ENCODE measurements at places on chromosomes 6 and 20.

DNA sequence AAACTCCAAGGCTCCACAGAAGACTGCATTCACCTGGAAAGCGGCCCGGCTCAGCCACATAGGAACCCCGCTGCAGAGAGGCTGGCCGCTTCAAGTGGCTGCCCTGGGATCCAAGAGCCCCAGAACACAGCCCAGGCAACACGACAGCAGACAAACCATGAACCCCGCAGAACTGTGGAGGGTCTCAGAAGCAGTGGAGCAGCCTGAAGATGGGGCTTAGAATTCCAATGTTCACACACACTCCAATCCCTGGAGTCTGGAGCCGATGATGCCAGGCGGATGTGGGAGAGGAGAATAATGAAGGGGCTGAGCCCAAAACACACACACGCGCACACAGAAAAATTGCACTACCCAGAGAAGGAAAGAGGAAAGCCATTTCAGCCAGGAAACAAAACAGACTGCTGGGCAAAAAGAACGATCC lies 52.4 kb downstream of the NINL start:
- DNase-seq, result no peak

DNA sequence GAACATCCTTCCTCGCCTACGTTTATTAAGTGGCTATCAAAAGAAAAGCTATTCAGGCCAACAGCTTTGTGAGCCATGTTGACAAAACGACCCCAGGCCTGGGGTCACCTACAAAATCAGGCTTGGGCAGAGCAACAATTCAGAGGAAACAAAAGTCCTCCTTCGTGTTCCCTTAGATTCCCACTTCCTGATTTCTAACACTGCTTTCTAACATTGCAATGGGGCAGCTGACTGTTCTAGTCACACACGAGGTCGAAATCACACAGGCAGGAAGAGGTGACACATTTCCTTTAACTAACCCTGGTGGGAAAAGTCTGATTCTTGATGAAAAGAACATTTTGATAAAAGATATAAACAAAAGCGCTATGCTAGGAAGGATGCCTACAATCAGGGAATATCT lies 31.9 kb downstream of the WDR27 start:
- no peak for DNase-seq

GRCh38 chr6:74925683-74926082 lies 280.2 kb downstream of the COL12A1 start:
- no peak for DNase-seq

- DNase-seq, result no peak
Measured at GRCh38 chr20:1533059-1533458, 24.4 kb downstream of the SIRPD start.

GRCh38 chr20:760751-761417 lies 7.4 kb downstream of the SLC52A3 start:
- peak; percentile 24 for DNase-seq

GRCh38 chr20:44354979-44355497 lies 461 bp upstream of the HNF4A start:
- DNase-seq, result no peak

GRCh38 chr6:167329014-167329413 lies 4.1 kb downstream of the TTLL2 start:
- DNase-seq, result no peak

GRCh38 chr6:36280467-36280866 lies 10.6 kb downstream of the PNPLA1 start:
- no peak for DNase-seq

DNA sequence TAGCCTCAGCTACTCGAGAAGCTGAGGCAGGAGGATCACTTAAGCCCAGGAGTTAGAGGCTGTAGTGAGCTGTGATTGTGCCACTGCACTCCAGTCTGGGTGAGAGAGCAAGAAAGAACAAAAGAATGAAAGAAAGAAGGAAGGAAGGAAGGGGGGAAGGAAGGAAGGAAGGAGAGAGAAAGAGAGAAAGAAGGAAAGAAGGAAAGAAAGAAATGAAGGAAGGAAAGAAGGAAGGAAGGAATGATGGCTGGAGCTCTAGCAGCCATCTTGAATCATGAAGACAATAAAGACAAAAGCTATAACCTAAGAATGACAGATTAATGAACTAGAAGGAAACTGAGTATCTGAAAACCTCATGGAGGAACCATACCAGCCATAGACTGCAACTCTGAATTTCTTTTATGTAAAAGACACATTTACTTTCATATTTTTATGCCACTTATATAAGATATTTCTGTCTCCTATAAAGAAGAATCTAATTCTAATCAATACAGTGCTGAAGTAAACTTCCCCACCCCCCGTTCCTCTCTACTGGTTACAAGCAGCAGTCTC lies 522.3 kb upstream of the JARID2 start:
- no peak for DNase-seq

DNA sequence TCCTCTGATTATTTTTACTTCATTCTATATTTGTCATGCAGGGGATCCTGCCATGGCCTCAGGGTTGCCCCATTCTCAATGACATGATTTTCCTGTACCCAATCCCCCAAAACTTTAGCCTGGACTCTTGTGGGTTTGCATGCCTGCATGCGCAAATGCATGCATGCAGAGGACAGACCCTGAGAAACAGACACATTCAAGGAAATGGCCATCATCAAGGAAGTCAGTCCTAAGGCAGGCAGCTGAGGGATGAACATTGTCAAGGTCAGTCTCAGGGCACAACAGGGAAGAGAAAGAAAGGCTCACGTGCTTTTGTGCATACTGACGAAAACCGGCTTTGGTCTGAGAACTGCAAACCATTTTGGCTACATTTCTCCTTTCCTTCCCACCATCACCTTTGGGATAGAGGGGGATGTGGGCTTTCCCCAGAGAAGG lies 13.1 kb downstream of the NEDD9 start:
- DNase-seq, result no peak

- no peak for DNase-seq
Measured at GRCh38 chr6:124968401-124968800, 6.2 kb downstream of the RNF217 start.

DNA sequence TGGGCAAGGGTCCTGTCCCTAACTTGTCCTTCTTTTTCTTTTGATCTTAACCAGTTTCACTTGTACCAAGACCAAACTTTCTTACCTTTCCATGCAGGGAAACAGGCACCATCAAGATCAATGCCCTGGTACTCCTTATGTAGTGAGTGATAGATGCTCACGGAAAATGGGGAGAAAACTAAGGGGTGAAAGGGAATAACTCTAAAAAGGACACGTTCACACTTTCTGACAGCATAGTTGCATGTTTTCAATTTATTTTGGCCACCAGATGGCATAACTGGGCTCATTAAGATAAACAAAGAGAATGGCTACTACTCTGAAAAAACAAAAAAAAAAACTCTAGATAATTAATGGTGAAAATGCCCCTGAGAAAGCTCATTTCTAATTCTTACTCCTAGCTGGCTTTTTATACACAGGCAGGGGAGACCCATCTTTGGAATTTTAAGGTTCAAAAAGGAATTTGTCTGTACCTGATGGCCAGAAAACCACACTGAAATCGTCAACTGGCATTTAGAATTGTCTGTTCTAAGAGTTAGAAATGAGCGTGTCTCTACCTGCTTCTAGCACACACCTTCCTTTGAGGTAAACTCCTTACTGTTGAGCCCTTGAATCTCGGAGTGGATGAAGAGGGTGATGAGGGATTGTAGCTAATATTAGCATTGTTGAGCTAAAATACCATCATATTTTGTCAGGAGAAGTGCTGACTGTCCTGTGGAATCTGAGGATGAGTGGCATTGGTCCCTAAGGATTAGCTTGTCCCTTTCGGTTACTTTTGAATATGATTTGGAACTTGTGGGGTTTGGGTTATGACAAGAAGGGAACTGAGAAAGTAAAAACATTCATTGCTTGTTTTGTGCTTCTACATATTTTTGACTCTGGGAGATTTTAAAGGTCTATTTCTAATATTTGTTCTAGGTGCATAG lies 62.2 kb upstream of the DDR1 start:
- no peak for DNase-seq

DNA sequence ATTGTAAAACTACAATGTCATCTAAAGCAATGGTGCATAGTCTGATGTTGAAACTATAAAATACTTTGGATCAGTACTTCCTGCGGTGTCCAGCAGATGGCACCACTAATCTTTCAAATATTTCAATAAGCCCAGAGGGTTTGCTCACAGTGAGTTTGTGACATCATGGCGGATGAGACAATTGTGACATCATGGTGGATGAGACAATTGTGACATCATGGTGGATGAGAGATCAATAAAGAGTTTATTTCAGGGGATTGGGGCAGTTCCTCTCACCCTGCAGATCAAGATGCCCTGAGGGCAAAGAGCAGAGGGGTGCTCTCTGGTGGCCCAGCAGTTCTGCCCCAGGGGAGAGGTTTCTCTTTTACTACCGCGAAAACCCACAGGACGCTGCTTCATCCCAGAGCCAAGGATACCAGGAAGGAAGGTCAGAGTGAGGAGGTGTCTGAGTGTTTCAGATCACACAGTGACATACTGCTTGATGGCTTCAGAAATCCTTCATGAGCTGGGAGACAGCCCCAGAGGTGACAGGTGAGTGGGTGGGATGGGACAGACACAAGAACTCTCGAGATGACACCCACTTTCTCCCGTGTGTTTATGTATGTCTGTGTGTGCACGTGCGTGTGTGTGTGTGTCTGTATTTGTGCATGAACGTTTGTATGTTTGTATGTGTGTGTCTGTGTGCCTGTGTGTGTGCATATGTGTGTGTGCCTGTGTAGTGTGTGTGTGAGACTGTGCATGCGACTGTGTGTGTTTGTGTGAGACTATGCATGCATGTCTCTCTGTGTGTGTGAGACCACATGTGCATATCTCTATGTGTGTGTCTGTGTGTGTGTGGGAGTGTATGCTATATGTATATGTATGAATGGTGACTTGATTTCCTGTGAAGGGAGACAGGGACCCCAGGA lies 7.3 kb upstream of the ULBP2 start:
- DNase-seq, result no peak

GRCh38 chr6:32529697-32530430 lies at the start of gene HLA-DRB5:
Gene HLA-DRB5 (minus strand): TSS chr6:32530287. CDS start chr6:32530224, 63 bp downstream.
- no peak for DNase-seq

DNA sequence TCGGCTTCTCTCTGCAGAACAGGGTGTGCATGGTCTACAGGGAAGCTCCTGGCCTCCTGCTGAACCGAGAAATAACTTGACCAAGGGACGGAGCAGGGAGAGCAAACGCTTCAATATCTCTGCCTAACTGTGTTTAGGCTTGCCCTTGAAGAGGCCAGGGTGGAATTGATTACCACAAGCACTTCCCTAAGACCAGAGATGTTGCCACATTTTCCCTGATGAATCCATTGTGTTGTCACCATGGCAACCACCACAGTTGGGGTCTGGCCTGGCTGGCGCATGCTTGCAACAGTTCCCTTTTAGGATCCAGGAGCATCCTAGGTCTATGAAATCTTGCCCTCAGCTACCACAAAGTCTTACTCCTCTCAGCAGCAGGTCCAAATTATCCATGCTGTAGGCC lies 213.5 kb upstream of the SULF2 start:
- no peak for DNase-seq

- DNase-seq, result no peak
Measured at GRCh38 chr20:63598479-63599395, 24.7 kb upstream of the HELZ2 start.

DNA sequence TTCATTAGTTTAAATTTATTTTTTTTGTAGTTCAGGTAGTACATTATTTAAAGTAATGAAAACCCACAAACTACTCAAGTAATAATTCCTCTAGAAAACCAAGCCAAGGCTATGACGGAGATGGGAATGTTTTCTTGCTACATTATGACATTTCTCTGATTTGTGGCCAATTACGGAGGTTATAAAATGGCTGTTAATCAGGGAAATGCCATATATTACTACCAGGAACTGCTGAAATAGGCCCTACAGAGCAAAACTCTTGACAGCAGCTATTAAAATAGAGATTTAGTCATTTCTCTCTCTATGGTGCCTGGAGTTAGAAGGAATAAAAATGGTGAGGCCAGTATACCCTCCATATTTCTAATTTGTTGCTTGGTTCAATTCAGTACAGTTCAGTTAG lies 280.0 kb downstream of the ARHGAP18 start:
- DNase-seq, result no peak

DNA sequence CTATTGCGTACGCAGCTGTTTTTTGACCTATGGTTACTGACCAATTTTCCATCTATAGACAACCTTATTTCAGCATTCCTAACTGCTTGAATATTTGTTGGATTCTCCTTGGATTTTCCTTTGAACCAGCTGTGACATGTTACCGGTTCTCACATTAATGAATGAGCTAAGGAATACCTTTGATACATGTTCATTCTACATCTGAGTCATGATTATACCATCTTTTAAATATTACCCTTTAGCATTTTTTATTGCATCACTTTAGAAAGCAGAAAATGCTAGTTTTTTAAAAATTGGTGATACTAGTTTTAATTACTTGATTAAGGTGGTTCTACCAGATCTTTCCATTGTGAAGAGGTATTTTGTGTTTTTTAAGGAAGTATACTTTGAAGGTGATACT lies 1.9 kb upstream of the IGF2R start:
- no peak for DNase-seq

- no peak for DNase-seq
Measured at GRCh38 chr20:44979090-44979621, 12.8 kb downstream of the STK4 start.

DNA sequence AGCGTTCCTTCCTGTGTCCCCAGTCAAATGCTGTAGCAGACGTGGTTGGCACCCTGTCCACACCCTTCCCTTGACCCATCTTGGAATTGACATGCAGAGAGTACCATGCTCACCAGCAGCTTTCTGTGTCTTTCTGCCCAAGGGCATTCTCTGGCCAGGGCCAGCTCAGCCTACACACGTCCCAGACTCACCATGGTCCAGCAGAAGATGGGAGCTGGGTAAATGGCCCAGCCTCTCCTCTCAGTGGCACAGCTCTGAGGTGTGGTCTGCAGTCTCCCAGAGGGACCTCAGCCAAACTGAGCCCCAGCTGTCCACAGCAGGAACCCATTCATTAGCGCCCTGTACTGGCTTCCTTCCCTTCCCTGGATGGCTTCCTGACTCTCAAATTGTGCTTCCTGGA lies 31.1 kb upstream of the BLCAP start:
- DNase-seq, result no peak

GRCh38 chr6:79146421-79146820 lies 68.4 kb upstream of the PHIP start:
- no peak for DNase-seq

GRCh38 chr6:144653885-144654505 lies 368.9 kb downstream of the UTRN start:
- DNase-seq, result no peak

DNA sequence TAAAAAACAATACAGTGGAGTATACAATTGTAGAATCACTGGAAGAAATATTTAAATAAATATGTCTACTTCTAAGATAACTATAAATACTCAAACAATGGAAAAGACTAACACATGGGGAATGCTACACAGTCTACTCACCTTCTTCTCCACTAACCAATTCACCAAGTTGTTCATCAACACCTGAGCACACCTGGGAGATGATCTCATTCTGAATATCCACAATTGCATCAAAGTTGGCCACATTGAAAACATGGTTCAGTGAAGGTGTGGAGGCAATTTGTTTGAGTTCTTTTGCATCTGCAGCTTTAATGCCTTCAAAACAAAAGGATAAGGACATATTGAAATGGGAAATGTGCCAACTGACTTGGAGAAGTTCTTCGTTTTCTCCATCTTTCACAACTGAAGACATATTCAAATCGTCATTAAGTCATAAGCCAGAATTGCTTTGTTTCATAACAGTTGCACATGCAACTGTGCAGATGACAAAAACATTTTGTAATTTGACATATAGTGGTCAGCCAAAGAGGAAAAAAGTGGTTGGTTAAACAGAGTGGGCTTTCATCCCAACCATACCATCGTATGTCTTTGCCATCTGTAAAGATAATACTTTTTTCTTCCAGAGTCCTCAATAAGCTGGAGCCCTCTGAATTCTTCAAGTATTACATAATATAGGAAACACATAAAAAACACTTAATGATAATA lies 17.5 kb downstream of the COL12A1 start:
- no peak for DNase-seq

- DNase-seq, result no peak
Measured at GRCh38 chr20:43910564-43910963, 4.1 kb upstream of the TOX2 start.
